ENCODE measurements at places on chromosomes 5 and 9.

DNA sequence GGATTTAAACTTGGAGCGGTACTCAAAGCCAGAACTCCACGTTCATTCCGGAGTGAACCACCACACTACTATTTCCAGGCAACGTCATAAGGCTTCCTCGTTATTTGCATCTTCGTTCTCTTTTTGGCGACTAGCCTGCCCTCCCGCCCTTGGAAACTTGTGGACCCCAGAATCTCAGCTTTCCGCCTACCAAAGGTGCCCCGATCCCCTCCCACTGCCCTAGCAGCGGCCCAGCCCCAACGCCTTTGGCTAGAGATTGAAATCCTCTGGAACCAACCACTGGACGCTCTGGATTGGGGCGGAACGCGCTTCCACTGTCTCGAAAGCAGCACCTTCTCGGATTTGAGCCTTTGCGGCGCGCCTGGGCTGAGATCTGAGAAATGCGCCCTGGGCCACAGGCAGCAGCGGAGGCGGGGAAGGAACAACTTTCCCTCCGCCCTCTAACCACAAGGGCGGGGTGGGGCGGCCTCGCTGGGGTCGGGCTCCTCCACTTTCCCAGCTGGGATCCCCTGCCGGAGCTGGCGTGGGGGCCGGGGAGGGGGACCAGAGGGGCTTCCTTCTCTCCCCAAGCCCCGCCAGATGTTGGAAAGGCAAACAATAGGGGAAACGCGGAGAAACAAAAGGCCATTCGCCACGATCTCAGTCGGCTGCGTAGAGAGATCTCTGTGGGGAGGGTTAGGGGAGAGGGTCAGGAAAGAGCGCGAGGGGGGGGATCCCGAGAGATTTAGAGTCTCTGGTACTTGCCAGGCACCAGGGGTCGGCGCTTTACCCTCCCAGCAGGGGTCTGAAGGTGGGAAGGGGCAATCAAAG, 1.3 kb downstream of the MOB3B start:
- no peak for DNase-seq

DNA sequence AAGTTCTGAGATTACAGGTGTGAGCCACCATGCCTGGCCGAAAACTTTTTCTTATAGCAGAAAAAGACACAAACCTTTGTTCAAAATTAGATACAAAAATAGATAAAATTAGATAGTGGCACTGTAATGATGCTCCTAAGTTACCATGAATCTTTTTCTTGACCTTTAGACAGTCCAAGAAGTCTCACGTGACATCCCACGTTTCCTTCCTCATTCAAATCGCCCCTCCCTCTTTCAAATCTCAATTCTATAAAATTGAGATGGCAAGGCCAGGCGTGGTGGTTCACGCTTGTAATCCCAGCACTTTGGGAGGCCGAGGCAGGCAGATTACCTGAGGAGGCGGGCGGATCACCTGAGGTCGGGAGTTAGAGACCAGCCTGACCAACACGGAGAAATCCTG, 7.7 kb upstream of the ZCCHC10 start:
- no peak for DNase-seq

- DNase-seq, result no peak
These were observed 42.4 kb upstream of the MACIR start for GRCh38 chr5:103216137-103216536.

- peak; percentile 35 for DNase-seq
These were observed 30.8 kb downstream of the TJP2 start for GRCh38 chr9:69204849-69205248.

DNA sequence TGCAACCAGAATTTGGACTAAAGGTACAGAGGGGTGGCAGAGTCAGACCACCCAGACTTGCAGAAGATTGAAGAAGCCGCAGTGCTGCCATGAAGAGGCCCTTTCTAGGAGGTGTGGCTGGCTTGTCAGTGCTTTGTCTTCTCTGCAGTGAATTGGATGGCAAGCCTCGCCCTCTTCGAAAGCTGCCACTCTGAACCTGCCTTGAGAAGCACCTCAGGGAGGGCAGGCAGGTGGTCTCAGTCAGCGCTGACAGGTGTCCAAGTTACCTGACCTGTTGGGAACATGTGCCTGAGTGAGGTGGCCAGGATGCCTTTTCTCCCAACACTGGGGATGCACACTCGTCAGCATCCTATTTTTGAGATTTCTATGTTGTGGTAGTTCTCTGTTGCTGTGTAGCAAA, 6.2 kb downstream of the TENT4A start:
- DNase-seq, result no peak

DNA sequence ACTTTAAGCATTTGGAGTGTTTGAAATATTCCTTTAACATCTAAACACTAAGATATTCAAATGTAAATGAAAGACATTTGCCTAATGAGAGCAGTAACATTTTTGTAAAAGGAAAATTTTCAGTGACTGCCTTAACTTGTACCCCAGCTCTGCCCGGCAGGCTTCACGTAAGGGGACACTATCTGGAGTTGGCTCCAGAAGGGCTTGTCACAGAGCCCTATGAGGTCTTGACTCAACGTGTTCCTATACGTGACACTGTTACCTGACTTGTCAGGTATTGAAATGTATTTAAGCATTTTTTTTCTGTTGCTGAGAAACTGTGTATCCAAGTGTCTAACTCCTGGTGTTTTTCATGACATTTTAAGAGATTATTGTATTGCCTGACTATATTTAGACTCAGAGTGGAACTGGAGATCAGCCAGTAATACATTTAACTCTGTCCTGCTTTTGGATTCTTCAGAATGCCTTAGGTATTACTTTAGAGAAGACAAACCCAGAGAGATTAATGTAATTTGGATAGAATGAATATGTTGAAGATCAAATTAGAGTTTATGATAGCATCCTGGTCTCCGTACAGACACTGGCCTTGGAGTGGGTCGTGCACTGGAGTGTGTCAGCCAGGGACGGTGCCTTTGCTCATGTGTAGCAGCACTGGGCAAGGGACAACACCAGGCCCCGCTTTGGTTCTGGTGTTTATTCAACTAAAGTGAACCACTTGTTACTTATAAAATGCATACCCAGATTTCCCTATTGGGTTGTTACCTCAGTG, 34.6 kb upstream of the PHF2 start:
- DNase-seq, result no peak

- no peak for DNase-seq
These were observed 189.1 kb upstream of the CDH12 start for GRCh38 chr5:23042226-23042625.

- no peak for DNase-seq
These were observed 11.3 kb downstream of the NINJ1 start for GRCh38 chr9:93122721-93123221.

- no peak for DNase-seq
These were observed 12.0 kb upstream of the TGFBR1 start for GRCh38 chr9:99092643-99093491.

GRCh38 chr9:102355982-102356381, 617.5 kb upstream of the GRIN3A start:
- DNase-seq, result no peak

- peak; percentile 35 for DNase-seq
These were observed 9.3 kb upstream of the ZDHHC12 start for GRCh38 chr9:128733256-128733655.

DNA sequence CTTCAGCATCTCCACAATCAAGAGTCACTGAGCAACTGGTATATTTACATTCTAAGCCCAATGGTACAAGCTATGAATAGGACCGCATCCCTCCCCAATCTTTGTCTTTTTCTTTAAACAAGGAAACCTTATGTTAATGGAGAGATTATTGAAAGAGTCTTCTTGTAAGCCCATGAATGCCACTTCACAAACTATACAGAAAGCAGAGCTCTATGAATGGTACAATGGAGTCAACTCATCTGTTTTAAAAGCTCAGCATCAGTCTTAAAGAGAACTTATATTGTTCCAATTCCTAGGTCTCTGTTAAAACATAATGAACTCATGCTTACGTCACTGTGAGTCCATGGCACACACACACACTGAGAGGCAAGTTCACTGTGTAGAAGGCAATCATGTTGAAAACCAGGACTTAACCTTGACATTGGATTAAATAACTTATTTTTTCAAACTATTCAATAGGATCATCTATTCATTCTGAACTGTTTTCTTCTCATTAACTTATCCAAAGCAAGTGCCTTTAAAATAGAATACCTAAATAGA, 4.5 kb downstream of the NREP start:
- DNase-seq, result no peak

GRCh38 chr9:99720455-99721050, 101.1 kb upstream of the NR4A3 start:
- no peak for DNase-seq

GRCh38 chr5:100861148-100861547, 41.9 kb downstream of the ST8SIA4 start:
- DNase-seq, result no peak

GRCh38 chr9:112248722-112249121, 73.6 kb upstream of the SUSD1 start:
- DNase-seq, result peak; percentile 39

GRCh38 chr5:1282131-1282992, 12.5 kb downstream of the TERT start:
- DNase-seq, result no peak

DNA sequence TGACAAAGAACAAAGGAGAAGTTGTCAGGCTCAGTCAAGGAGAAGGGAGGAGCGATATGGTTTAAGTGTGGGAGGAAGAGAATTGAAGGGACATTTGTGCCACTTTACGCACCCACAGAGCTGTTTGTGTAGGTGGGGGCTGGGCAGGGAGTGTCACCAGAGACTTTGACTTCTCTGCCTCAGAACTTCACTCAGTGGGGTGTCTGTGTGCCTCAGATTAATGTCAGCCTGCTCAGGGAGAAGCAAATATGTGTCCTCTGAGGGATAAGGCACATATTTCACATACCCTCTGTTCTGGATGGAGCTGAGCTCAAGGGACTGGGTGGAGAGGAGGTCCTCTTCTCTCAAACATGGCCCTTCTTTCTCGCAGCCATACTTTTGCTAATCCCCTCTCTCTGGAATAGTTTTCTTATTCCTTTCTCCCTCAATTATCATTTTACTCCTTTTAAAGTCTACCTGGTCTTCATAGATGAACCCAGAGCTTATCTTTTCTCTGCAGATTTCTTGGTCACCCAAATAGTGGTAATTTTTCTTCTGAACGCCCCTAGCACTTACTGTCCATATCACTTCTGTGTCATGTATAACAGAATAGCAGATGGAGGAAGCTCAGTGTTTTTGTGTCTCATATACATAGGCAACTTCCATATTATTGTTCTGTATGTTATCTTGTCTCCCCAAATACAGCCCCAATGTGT, 77.0 kb downstream of the IQGAP2 start:
- DNase-seq, result no peak

DNA sequence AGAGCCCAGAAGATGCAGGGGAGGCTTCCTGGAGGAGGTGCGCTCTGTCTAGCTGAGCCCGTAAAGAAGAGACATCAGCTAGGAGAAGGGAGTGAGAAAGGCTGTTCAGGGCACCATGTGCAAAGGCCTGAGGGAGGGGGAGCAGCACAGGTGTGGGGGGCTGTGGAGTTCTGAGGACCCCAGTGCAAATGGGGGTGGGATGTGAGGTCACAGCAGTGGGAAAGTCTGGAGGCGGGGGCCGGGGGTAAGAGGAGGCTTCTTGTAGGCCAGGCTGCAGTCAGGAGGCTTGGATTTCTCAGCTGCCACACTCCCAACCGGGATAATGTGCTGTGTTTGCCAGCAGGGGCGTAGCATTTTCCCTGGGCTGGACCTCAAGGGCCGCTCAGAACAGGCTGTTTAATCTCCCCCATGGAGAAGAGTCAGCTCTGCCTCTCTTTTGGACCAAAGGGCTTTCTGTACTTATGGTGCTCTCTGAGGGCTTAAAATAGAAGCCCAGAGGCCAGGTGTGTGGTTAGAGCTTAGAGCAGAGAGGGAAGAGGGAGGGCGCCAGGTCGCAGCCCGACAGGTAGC, 5.7 kb downstream of the NEURL1B start:
- no peak for DNase-seq

GRCh38 chr5:180059326-180059725, 12.2 kb downstream of the RNF130 start:
- DNase-seq, result no peak

- no peak for DNase-seq
These were observed 129.5 kb upstream of the RAPGEF1 start for GRCh38 chr9:131869348-131869747.

DNA sequence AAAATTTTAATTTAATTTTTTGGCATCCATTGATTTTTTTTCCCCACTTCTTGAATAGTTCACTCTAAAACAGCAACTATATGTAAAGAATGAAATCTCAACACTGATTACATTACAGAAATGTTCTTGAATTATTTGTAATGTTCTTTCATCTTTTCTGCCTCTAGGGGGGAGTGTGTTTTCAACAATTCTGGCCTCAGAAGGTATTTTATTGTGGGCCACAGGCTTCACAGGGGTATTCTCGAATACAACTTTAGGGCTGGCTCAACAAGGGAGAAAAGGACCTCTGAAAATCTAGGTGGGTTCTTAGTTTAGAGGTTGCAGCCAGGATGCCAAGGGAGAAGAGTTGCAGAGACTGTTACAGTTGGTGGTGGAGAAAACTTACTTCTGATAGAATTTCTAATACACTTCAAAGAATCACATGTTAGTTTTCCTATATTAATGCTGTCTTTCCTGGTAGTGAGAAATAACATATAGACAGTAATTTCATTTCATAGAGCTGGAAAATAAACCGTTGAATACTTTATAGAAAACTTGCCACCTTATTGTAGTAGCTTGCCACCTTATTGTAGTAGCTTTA, 3.6 kb upstream of the NPR3 start:
- peak; percentile 68 for DNase-seq

DNA sequence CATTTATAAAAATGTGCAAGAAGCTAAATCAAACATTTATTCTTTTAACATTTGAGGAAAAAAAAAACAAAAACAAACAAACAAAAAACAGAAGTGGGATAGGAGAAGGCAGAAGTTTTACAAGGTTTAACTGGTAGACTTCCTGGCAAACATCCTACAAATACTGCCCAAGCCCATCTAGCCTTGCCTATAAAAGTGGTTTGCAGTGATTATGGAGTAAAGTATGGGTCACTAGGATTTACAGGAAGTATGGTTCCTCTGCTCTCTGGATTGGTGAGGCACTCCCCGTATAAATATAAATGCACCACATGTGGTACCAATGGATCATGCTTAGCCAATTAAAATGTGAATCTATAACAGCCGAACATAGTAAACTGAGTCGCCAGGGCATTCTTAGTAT, 291.9 kb downstream of the EDIL3 start:
- peak; percentile 57 for DNase-seq

GRCh38 chr9:18393340-18394130, 80.4 kb upstream of the ADAMTSL1 start:
- DNase-seq, result peak; percentile 92

- DNase-seq, result no peak
These were observed 15.2 kb downstream of the RNF180 start for GRCh38 chr5:64180661-64181343.

- peak; percentile 67 for DNase-seq
These were observed 195.8 kb downstream of the EFNA5 start for GRCh38 chr5:107474716-107475489.

- DNase-seq, result peak; percentile 26
These were observed at the start of gene PCDHGA1 for GRCh38 chr5:141330299-141331080. Gene PCDHGA1 (plus strand): TSS chr5:141330514.

DNA sequence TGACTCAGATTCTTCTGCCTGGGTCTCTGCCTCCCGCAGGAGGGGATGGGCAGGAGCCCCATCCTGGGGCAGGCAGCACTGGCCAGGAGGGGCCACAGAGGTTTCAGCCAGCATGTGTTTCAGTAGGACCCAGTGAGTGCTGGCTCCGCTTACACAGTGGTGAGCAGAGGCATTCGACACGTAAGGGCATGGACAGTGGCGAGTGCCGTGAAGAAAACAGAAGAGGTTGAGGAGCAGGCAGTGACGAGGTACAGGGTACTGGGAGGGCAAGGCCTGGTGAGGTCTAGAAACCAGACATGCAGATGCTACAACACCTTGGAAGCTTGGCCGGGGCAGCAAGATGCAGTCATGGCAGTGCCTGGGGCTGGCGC, 41.5 kb downstream of the CACNA1B start:
- no peak for DNase-seq

GRCh38 chr5:124649491-124650146, 96.8 kb downstream of the ZNF608 start:
- DNase-seq, result peak; percentile 70

Measured in PC-3 (cell line).